ENCODE measurements at places on chromosomes 6 and 20.

GRCh38 chr6:21595285-21596144 is 2.0 kb downstream of the SOX4 start:
- H3K27me3 ChIP-seq: peaks cover 3% of the 10 kb centered on the region
- H3K36me3 ChIP-seq: no peaks in the 10 kb centered on the region
- peak overlapping the region; percentile 87 for H3K27ac ChIP-seq

GRCh38 chr6:100553243-100553642 is 88.5 kb upstream of the SIM1 start:
- no peaks in the 10 kb centered on the region for H3K36me3 ChIP-seq
- no peaks in the 10 kb centered on the region for H3K27me3 ChIP-seq
- H3K4me3 ChIP-seq: no peak overlapping the region

- no peaks in the 10 kb centered on the region for H3K36me3 ChIP-seq
- no peak overlapping the region for H3K4me3 ChIP-seq
- H3K27ac ChIP-seq: peak overlapping the region; percentile 97
- no peaks in the 10 kb centered on the region for H3K27me3 ChIP-seq
- H3K4me1 ChIP-seq: peaks cover 44% of the 10 kb centered on the region
Measured at GRCh38 chr20:5654557-5654956, 95.6 kb upstream of the SHLD1 start.

- H3K27me3 ChIP-seq: no peaks in the 10 kb centered on the region
- H3K4me1 ChIP-seq: peaks cover 24% of the 10 kb centered on the region
- no peaks in the 10 kb centered on the region for H3K36me3 ChIP-seq
- H3K4me3 ChIP-seq: peak overlapping the region; percentile 94
- peak overlapping the region; percentile 60 for H3K27ac ChIP-seq
Measured at GRCh38 chr6:28982476-28983266, 22.4 kb downstream of the ZNF311 start.

DNA sequence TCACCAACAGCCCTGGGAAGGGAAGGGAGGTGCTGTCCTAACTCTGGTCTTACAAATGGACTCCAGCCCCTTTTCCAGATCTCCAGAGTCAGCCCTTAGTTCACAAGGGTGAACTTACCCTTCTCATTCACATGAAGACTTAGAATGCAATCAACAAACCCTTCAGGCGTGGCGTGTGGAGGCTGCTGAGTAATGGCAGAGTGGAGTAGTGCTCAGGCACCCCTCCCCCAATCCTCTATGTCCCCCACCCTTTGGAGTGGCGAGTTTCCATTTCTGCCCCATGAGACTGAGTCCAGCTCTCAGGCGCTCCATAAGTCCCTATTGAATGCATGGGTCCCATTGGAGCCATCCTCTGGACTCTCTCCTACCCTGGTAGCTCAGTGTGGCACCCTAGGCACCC is 3.3 kb downstream of the SNAI1 start:
- peak overlapping the region; percentile 76 for H3K27ac ChIP-seq
- no peak for DNase-seq
- peak overlapping the region; percentile 99 for H3K4me3 ChIP-seq
- H3K4me1 ChIP-seq: peaks cover 73% of the 10 kb centered on the region
- H3K27me3 ChIP-seq: no peaks in the 10 kb centered on the region

GRCh38 chr6:48560408-48560807 is 449.4 kb upstream of the PTCHD4 start:
- H3K4me1 ChIP-seq: no peaks in the 10 kb centered on the region
- no peak overlapping the region for H3K27ac ChIP-seq
- H3K36me3 ChIP-seq: no peaks in the 10 kb centered on the region
- no peak for DNase-seq
- H3K27me3 ChIP-seq: no peaks in the 10 kb centered on the region

- DNase-seq: no peak
- H3K4me3 ChIP-seq: no peak overlapping the region
- H3K4me1 ChIP-seq: no peaks in the 10 kb centered on the region
- H3K27me3 ChIP-seq: no peaks in the 10 kb centered on the region
Measured at GRCh38 chr20:54717983-54718382, 242.6 kb downstream of the DOK5 start.

DNA sequence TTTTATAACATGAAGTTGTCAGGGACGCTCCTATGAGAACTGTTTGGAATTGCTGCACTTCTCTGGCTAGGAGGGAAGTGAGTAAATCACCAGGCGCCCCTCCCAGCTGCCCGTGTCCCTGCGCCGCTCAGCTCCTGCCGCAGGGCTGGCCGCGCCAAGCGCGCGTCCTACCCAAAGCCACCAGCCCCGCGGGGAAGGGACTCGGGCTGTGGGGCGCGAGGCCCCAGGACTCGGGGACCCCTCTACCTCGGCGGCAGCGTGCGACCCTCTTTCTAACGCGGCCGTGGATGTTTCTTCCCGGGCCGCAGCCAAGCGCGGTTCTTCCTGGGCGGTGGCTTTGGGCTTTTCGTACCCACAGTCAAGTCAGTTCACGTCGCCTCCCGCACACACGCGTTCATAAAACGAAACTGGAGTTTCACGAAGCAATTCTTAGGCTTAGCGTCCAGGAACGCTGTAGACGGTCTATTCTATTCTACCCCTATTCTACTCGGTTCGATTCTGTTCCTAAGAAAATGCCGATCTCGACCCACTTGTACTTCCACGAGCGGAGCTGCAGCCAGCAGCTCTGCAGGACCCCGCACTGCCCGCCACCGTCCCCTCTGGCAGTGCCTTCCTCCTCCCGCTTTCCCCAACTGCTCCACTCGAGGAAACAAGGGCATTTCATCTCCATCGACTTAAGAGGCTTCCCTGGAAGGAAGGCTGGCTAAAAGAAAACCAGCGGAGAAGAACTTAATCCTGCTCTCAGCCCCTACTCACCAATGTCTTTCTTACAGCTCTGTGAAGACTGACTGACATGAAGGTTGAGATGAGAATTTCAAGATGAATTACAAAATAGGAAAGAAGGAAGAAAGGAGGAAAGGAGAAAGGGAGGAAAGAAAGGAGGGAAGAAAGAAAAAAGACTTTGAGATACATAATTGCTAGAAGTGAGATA is 15.4 kb downstream of the FOXC1 start:
- peak; percentile 97 for DNase-seq
- H3K36me3 ChIP-seq: peaks cover 6% of the 10 kb centered on the region
- H3K4me1 ChIP-seq: peaks cover 41% of the 10 kb centered on the region
- no peaks in the 10 kb centered on the region for H3K27me3 ChIP-seq
- peak overlapping the region; percentile 81 for H3K27ac ChIP-seq
- H3K4me3 ChIP-seq: peak overlapping the region; percentile 86

DNA sequence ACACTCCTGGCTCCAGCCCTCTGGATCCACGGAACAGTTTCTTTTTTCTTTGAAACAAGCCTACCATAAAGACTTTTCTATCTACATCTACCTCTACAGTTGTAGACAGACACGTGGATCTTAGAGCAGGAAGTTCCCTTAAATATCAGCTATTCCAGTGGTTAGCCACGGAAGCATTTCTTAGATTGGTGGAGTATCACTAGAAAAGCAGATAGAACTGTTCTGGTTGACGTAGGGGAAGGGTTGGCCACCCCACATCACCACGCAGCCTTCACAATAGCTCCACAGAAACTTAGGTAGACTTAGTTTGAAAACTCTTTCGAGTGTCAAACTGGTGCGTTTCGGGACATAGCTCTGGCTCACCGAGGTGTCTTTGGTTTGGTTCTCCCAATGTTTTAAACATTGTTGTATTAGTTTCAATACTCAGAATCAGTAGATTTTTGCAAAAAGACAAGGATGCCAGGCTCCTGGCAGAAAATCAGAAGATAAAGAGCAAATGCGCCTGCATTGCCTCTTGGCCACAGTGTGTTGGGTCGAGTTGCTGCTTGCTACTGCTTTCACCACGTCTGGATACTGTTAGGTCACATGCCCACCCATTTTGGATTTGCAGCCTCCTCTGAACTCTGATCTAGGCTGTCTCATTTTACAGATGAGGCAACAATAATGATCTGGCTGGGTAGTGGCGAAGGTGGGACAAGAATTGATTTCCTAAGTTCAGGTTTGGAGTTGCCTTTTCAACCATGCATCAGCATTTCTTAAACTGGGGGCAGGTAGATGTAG is 71.5 kb upstream of the DTNBP1 start:
- H3K27ac ChIP-seq: no peak overlapping the region
- no peaks in the 10 kb centered on the region for H3K27me3 ChIP-seq
- no peaks in the 10 kb centered on the region for H3K4me1 ChIP-seq
- no peak overlapping the region for H3K4me3 ChIP-seq

- H3K4me1 ChIP-seq: peaks cover 2% of the 10 kb centered on the region
- no peak overlapping the region for H3K27ac ChIP-seq
- no peak overlapping the region for H3K4me3 ChIP-seq
- H3K27me3 ChIP-seq: no peaks in the 10 kb centered on the region
Measured at GRCh38 chr20:8601542-8601912, 467.4 kb upstream of the PLCB4 start.

GRCh38 chr6:311679-312220 is 19.5 kb downstream of the DUSP22 start:
- no peak for DNase-seq
- no peaks in the 10 kb centered on the region for H3K36me3 ChIP-seq
- H3K4me1 ChIP-seq: no peaks in the 10 kb centered on the region
- no peak overlapping the region for H3K27ac ChIP-seq

DNA sequence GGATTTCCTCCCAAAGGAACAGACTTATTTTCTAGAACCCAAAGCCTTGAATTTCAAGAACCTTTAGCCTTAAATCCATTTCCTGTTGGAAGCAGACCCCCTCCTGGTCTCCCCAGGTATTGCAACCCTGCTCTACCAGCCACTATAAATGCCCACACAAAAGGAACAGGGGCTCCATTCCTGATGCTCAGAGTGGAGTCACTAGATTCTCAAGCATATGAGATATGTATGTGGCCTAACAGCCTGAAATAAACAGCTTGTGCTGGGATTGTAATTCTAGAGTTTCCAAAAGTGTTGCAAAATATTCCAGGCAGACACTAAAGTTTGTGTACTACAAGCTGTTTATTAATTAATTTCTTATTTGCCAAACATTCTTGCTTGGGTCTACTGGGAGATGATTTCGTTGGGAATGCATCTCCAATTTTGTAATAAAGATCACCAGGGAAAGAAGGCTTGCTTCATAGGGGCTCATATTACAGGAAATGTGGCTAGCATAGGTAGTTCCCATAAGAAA is 44.8 kb downstream of the RIPOR3 start:
- peak; percentile 74 for DNase-seq
- no peak overlapping the region for H3K4me3 ChIP-seq

DNA sequence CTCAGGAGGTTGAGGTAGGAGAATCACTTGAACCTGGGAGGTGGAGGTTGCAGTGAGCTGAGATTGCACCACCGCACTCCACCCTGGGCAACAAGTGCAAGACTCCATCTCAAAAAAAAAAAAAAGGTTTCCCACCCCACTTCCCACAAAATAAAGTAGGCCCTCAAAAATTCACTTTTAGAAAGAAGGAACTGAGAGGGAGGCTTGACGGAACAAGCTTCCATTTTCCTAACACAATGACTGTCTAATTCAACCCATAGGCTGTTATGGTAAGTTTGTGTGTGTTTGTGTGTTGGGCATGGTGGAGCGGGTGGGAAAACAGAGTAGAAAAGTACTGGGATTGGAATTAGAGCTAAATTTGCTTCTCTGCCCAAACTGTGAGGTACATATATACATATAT is 98.4 kb upstream of the MAN1A1 start:
- no peaks in the 10 kb centered on the region for H3K36me3 ChIP-seq
- no peak overlapping the region for H3K27ac ChIP-seq
- no peak overlapping the region for H3K4me3 ChIP-seq
- DNase-seq: no peak

- DNase-seq: no peak
- peaks cover 9% of the 10 kb centered on the region for H3K4me1 ChIP-seq
- H3K27ac ChIP-seq: no peak overlapping the region
- H3K36me3 ChIP-seq: no peaks in the 10 kb centered on the region
Measured at GRCh38 chr6:26382121-26382520, 787 bp upstream of the BTN2A2 start.

GRCh38 chr6:105821027-105821426 is 265.1 kb upstream of the PRDM1 start:
- H3K4me1 ChIP-seq: peaks cover 9% of the 10 kb centered on the region
- H3K27ac ChIP-seq: no peak overlapping the region
- no peak overlapping the region for H3K4me3 ChIP-seq
- no peaks in the 10 kb centered on the region for H3K27me3 ChIP-seq
- no peaks in the 10 kb centered on the region for H3K36me3 ChIP-seq

DNA sequence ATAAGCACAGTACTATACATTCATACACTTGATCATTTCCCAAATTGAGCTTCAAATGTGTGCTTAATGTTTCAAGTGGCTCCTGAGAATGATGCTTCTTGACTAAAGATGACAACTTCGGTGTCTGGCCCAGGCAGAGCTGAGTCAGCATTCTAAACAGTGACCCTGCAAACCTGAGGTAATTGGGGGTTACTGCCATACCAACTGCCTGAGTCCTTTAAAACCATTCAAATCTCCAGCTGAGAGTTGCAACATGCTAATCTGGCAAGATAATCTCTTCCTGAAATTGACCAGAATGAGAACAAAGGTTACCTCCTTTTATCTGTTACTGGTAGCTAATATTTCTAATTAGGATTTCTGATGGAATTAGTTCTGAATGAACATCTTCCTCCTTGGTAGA is 8.2 kb downstream of the BACH2 start:
- no peak overlapping the region for H3K27ac ChIP-seq
- H3K4me3 ChIP-seq: no peak overlapping the region
- H3K36me3 ChIP-seq: no peaks in the 10 kb centered on the region
- H3K4me1 ChIP-seq: peaks cover 24% of the 10 kb centered on the region
- no peak for DNase-seq

All from osteoblast (primary cell).